Stimulated activated CD8-positive, alpha-beta memory T cell treated with anti-CD3 and anti-CD28 coated beads, Interleukin-7, amount 100 ng/mL, for 1 hour (primary cell): ENCODE measurements at places on chromosomes 7 and 10.

GRCh38 chr7:140000666-140001268 is 62.0 kb downstream of the PARP12 start:
- DNase-seq = no peak

DNA sequence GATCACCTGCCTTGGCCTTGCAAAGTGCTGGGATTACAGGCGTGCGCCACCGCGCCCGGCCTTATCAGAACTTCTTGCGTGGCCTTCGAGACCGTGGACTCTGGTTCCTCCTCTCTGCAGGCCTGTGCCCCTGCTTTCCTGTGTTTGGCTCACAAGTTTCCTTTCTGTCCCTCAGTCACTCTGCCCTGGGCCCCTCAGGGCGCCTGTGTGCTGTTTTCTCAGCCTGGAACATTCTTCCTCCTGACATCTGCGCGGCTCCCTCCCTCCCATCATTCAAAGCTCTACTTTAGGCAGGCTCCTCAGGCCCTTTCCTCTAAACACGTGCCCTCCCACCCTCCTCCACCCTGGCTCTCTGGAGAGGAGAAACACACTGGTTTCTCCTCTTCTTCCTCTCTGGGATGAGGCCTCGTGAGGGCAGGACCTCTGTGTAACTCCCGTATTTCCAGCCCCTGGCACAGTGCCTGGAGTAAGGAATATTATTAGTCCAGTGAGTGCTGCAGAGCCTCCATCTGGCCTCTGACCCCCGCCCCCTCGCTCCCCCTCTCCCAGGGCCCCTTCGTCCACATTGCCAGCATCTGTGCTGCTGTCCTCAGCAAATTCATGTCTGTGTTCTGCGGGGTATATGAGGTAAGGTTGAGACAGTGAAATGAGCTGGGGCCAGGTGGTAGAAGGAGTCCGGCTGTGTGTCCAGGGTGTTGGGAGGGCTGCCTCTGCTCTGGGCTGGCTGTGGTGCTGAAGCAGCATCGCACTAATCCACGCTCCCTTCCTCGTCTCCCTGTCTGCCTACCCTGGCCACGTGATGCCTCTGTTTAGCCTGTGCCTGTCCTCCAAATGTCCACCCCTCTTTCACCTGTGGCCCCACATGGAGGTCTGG is 7.1 kb downstream of the CLCN1 start:
- DNase-seq = no peak

GRCh38 chr7:125877246-125877645 is 947.6 kb upstream of the POT1 start:
- DNase-seq = no peak

- no peak for DNase-seq
Observed at GRCh38 chr10:34760606-34761005, 54.5 kb downstream of the PARD3 start.

DNA sequence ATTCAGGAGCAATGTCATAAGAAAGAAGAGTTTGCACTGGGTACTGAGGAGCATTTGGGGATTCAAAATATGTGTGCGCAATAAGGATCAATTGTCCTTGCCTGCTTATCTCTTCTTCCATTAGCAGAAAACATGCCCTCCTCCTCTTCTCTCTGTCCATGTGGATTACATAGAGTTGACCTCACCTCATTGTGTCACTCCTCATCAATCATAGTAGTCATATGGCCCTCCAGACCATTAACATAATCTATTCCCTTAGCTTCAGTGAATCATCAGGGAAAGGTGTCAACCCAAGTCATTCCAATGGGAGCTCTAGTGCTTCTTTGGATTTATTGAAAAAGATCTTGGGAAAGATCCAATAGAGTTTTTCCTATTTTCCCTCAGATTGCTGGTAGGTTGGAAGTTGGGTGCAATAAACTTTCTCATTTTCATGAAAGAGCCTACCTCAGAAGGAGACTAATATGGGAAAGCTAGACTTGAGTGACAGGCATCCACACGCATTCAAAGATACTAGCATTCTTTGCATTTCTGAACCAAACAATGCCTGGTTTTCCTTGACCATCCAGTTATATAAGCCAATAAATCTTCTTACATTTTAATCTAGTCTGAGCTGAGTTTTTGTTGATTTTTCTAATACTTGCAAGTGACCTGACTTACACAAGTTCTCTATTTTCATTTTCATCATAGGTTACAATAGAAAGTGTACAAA is 71.5 kb upstream of the FAM13C start:
- no peak for DNase-seq

GRCh38 chr10:96578633-96579032 is 8.2 kb downstream of the TM9SF3 start:
- no peak for DNase-seq
